ENCODE measurements at places on chromosomes 3 and 15.

GRCh38 chr15:27681038-27681437 lies 418.1 kb downstream of the OCA2 start:
- no peak for DNase-seq

- DNase-seq: no peak
These were observed 486.8 kb downstream of the MAGI1 start for GRCh38 chr3:65551945-65552344.

- no peak for DNase-seq
These were observed 2.1 kb upstream of the TMEM212 start for GRCh38 chr3:171840811-171841619.

- no peak for DNase-seq
These were observed 749.5 kb downstream of the ROBO1 start for GRCh38 chr3:79018265-79018664.

- DNase-seq: no peak
These were observed 1.9 kb upstream of the RAB43 start for GRCh38 chr3:129123314-129124060.

- no peak for DNase-seq
These were observed 80.8 kb upstream of the FHIT start for GRCh38 chr3:61331929-61332552.

- DNase-seq: no peak
These were observed 26.9 kb upstream of the TPM1 start for GRCh38 chr15:63015618-63016017.

DNA sequence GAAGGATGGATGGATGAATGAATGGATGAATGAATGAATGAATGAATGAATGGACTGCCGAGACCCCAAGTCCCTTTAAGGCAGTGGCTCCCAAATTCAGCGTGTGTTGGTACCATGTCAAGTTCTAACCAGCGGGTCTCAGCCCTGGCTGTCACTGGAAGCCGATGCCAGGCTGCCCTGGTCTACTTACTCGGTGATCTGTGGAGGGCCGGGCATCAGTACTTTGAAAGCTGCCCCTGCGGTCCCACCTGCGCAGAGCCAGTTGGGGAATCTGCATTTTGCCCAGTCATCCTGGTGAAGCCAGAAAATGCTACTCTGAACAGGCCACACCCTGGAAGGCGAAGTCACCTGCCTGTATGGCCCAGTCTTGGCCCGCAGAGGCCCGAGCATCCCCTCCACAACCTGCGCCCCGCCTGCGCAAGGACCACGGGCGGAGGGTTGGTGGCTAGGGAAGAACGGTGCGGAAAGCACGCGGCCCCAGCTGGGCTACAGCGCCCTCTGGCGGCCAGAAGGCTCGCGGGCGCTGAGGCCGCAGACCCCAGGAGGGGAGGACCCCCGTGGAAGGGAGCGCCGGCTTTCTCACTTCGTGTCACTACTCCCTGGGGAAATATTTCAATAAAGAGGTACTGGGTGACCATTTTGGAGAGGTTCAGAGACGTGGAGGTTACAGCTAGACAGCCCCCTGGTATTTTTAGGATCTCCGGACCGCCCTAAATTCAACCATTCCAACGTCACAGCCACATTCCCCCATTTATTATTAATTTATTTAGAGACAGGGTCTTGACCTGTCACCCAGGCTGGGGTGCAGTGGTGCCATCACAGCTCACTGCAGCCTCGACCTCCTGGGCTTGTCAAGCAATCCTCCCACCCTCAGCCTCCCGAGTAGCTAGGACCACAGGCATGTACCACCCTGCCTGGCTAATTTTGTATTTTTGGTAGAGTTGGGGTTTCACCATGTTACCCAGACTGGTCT lies 34.9 kb downstream of the PRKCD start:
- DNase-seq: peak; percentile 23

- DNase-seq: no peak
These were observed 308.0 kb upstream of the THRB start for GRCh38 chr3:24802614-24803013.

DNA sequence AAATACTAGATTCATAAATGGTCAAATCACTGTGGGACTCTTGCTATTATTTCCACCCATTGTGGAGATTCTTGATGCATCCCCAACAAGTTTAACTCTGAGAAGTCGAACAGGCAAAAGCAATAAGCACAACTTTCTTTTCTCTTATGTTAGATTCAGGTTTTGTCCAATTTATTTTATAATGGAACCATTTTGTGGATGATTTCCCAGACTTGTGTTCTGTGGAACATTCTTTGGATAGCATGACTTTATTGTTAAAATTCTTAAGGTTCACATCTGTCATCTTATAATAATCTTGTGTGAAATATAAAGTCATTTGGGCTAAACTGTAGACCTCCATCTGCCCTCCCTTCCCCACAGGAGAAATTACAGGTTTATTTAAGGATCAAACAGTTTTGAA lies 213.7 kb downstream of the LPP start:
- no peak for DNase-seq

- no peak for DNase-seq
These were observed 394.1 kb downstream of the OCA2 start for GRCh38 chr15:27705056-27705455.

DNA sequence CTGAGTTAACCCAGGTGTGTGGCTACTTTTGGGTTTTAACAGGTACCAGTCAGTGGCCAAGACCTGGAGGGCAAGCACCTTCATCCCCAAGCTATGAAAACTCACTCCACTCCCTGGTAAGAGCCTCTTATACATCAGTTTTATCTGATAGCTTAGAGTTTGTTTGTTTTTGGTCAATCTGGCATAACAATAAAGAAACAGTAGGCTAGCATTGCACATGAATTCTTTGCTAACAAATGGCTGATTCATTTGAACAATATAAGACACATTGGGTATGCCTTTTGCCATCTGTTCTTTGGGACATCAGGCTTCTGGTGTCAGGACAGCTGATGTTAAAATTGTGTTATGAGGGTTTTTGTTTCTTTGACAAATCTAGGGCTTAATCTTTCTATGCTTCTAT lies 125.0 kb upstream of the CGNL1 start:
- no peak for DNase-seq

DNA sequence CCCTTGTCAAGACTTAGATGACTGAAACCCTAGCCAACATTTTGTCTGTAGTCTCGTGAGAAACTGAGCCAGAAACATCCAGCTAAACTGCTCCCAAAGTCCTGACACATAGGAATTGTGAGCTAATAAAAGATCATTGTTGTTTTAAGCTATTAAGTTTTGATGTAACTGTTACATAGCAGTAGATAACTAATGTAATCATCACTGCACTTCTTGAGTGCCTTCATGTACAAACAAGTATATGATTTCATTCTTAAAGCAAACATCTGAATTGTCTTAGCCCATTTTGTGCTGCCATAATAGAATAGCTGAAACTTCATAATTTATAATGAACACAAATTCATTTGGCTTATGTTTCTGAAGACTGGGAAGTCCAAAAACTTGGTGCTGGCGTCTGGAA lies 87.3 kb downstream of the NSUN3 start:
- DNase-seq: no peak

DNA sequence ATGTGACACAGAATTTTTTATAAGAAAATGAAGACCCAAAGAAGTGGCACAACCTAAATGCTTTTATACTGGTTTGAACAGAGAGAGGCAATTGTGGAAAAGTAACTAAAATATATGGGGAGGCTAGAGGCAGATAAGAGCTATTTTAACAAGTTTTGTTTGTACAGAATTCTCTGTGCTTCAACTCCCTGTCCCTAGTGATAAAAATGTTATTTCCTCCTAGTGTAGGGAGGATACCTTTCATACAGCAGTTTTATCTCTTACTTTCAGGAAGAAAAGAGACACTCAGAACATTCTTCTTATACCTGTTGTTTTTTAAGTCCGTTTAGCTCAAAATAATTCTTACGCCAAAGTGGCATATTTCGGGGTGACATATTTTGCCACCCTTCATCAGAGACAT lies 21.2 kb upstream of the ZNF639 start:
- no peak for DNase-seq

DNA sequence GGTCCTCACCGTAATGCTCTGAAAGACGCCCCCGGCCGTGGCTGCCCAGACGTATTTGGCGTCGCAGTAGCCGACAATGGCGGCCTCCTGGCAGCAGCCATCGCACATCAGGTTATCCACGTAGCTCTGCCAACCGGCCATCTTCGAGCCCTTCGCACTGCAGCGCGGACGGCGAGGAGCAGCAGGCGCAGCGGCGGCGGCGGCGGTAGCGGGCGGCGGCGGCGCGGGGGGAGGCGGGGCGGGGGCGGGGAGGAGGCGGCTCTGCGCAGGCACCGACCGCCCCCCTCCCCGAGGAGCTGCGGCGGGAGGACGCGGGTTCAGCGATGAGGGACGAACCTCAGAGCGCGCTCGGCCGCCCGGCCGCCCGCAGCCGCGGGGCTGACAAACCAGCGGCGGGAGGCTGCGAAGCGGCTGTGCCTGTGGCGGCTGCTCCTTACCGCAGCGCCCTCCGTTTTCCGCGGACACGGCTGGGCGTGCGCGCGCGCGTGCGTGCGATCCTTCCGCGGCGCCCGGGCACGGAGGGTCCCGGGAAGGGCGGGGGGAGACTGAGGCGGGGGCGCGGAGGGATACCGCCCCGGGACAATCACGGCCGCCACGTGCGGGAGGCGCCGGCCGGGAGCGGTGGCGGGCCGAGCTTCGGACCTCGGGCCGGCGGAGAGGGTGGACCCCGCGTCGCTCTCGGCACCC lies at the start of gene PFN2:
TSS of gene PFN2 (minus strand) at position 180 of the 687 bp plus-strand sequence. CDS start at position 141, 39 bp downstream.
- no peak for DNase-seq

GRCh38 chr3:175426805-175427204 lies 567.7 kb downstream of the NAALADL2 start:
- DNase-seq: no peak

DNA sequence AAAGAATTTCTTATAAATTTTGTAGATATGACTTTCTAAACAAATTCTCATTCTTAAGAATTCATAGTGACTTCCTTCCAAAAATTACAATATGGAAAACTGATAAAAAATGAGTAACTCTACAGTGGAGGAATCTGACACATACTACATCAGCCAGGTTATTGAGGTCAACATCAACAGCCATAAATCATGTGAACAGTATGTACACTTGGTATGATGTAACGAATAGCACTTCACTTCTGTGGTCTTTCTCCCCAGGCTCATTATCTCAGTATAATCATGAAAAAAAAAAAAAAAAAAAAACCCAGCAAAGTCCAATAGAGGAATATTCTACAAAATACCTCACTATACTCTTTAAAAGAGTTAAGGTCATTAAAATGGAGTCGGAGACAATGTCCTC lies 111.2 kb upstream of the SUCLG2 start:
- DNase-seq: no peak

DNA sequence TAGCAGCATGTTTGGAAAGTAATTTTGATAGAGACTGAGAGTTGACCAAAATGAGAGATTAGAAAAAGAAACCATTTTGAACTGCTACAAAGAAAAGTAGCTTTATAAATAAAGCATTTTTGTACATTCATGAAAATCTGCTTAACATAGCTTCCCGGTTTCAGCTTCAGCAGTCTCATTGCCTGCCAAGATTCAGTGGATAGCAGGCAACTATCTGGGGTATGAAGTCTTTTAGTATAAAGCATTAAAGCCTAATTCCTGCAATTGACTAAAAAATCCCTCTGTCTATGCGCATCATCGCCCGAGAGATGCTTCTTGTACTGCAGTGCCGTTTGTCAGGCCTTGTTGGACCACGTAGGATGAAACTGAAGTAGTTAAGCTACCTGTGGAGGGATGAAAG lies 588.4 kb downstream of the NAALADL2 start:
- DNase-seq: no peak

DNA sequence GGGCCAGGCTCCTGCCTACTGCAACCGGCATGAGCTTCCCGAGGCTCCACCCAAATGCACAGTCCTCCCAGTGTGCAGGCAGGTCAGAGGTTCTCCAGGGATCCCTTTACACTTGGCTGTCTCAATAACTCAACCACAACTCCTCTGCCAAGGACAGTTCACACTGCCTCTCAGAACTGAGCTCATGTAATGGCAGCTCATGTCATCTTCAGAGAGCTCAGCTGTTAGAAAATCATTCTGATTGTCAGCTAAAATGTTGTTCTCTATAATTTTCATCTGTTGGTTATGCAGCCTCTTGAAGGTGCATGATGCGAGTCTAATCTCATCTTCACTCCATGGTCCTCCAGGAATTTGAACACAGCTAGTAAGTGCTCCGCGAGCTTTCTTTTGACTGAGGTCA lies 76.7 kb downstream of the SST start:
- no peak for DNase-seq

GRCh38 chr3:39284457-39284881 lies 4.6 kb upstream of the CX3CR1 start:
- no peak for DNase-seq

GRCh38 chr3:29026959-29027358 lies 253.9 kb upstream of the RBMS3 start:
- no peak for DNase-seq

- DNase-seq: no peak
These were observed 21.6 kb downstream of the CCDC80 start for GRCh38 chr3:112619295-112619694.

DNA sequence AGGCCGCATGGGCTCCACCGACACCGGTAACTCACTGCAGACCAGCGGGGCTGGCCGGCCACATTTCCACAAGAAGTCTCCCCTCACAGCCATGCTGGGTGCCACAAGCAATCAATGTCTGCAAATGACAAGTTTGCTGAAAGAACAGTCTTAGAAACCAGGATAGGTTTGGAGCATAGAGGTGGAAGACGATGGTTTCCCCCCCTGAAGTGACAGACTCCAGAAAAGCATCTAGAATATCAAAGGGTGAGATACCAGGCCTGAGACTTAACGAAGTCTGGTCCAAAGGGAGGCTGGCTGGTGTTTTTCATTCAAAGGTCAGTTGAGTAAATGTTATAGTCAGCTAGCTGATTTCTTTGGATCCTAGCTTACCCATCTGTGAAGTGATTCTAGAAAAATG lies 50.0 kb upstream of the WNT5A start:
- no peak for DNase-seq

All from activated CD4-positive, CD25-positive, alpha-beta regulatory T cell treated with anti-CD3 and anti-CD28 coated beads, Interleukin-2, amount 50 U/mL, for 16 hours (primary cell).